ENCODE measurements at places on chromosomes 6 and 20. TPM values are rescaled to one million over a fixed set of nuclear protein-coding genes. Genes with fewer than 3 reads are reported as not detected.

TINAG gene
- not detected for total RNA-seq

WFDC2 gene
- total RNA-seq: 0.73 TPM

PTCHD4 gene
- total RNA-seq: not detected

KCNS1 gene
- total RNA-seq: 0.09 TPM

OR11A1 gene
- total RNA-seq: not detected

MMS22L gene
- total RNA-seq: 12.4 TPM

POU3F2 gene
- total RNA-seq: not detected

NKAIN2 gene
- total RNA-seq: not detected

BEND6 gene
- not detected for total RNA-seq

SEMG1 gene
- total RNA-seq: not detected

POM121L2 gene
- total RNA-seq: not detected

CD83 gene
- total RNA-seq: 5.8 TPM

ID4 gene
- total RNA-seq: not detected

PTGIS gene
- total RNA-seq: not detected

MEP1A gene
- not detected for total RNA-seq

CTAGE9 gene
- not detected for total RNA-seq

EPB41L2 gene
- 18.4 TPM for total RNA-seq

NEDD9 gene
- total RNA-seq: 47.4 TPM

AIF1 gene
- total RNA-seq: 7.4 TPM

MEI4 gene
- not detected for total RNA-seq

LY6G6C gene
- total RNA-seq: not detected

SLC35D3 gene
- not detected for total RNA-seq

PRELID3B gene
- 47.0 TPM for total RNA-seq

CCN5 gene
- total RNA-seq: not detected

SUMO4 gene
- 10.0 TPM for total RNA-seq

MLN gene
- not detected for total RNA-seq

PGC gene
- total RNA-seq: not detected

SLC35F1 gene
- total RNA-seq: not detected

ZNF165 gene
- 0.75 TPM for total RNA-seq

MTG2 gene
- 50.7 TPM for total RNA-seq

COL9A3 gene
- total RNA-seq: not detected

HTR1B gene
- total RNA-seq: not detected

LRFN2 gene
- not detected for total RNA-seq

PMEPA1 gene
- 8.1 TPM for total RNA-seq

RHAG gene
- not detected for total RNA-seq

GNAS-AS1 gene
- total RNA-seq: 1.1 TPM
